ENCODE measurements at places on chromosomes 5 and 9.

DNA sequence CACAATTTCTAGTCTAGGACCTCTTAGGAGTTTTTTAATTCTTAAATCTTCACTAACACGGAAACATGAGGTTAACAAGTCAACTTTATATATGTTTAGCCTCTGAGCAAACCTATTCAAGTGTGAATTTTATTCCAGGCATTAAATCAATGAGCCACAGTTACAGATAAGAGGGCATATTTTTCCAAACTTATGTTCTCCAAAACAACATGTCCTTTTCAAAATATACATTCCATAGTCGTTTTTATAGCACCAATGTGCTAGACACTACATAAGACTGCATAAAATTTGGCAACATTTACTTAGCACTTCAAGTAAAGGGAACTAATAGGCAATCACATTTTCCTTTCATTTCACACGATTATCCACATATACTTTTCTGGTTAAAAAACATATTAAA lies 6.5 kb downstream of the TMEM245 start:
- no peak for DNase-seq

DNA sequence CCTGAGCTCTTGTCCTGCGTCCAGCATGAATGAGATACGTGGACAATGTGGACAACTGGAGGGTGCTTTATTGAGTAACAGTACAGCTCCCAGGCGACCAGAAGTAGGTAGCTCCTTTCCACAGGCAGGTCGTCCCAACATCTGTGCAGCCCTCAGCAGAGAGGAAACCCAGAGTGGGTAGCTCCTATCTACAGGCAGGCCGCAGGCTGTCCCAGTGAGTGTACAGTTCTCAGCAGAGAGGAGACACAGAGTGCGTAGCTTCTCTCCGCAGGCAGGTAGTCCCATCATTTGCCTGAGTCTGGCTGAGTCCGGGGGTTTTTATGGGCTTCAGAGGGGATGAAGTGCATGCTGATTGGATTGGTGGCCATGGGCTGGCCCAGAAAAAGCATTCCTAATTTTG lies 373.3 kb downstream of the CHSY3 start:
- no peak for DNase-seq

- no peak for DNase-seq
Measured at GRCh38 chr9:114382699-114383520, 4.9 kb downstream of the AKNA start.

DNA sequence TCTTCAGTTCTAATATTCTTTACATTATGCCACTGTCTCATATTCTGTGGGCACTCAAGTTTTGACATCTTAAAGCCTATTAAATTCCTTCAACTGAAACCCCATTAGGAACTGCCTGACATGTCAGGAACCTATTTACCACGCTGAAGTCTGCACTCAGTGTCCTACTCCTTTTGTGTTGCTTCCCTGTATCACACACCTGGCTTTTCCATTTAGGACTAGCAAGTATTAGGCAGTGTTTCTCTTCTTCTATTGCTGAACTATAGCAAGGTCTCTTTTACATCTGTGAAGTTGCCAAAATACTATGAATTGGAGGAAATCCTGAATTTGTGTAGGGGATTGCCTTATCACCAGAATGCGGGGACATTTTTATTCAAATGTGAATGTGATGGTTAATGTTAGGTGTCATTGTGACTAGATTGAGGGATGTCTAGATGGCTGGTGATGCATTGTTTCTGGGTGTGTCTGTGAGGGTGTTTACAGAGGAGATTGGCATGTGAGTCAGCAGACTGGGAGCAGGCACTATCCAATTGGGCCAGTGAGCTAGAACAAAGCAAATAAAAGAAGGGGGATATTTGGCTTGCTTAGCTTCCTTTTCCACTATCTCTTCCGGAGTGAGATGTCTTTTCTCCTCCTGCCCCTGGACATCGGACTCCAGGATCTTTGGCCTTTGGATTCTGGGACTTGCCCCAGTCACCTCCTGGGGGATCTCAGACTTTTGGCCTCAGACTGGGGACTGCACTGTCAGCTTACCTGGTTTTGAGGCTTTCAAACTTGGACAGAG lies 21.2 kb upstream of the VCAN start:
- no peak for DNase-seq

DNA sequence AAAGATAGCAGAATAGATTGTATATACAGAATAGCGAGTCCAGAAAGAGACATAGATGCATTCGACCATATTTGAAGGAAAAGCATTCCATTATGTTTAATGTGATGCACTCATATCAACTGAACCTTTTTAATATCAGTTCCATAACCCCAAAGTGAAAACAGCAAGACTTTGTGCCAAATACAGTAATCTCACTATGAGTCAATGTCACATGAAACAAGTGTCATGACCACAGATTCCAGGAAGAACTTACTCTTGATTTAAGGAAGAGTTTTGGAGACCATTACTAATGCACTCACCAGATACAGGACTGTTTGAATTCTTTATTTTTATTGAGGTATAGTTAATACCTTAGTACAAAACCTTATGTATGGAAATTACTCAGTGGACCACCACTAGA lies 220.5 kb downstream of the SH3GL2 start:
- no peak for DNase-seq

- no peak for DNase-seq
Measured at GRCh38 chr9:115524453-115525059, 406.6 kb upstream of the TNC start.

- DNase-seq: no peak
Measured at GRCh38 chr5:125659316-125660023, 763.7 kb upstream of the GRAMD2B start.

Measured in coronary artery (tissue), 2 donors.